Activated CD8-positive, alpha-beta memory T cell treated with anti-CD3 and anti-CD28 coated beads, Interleukin-2, amount 50 U/mL, for 4 hours (primary cell): ENCODE measurements at places on chromosomes 11 and 22.

DNA sequence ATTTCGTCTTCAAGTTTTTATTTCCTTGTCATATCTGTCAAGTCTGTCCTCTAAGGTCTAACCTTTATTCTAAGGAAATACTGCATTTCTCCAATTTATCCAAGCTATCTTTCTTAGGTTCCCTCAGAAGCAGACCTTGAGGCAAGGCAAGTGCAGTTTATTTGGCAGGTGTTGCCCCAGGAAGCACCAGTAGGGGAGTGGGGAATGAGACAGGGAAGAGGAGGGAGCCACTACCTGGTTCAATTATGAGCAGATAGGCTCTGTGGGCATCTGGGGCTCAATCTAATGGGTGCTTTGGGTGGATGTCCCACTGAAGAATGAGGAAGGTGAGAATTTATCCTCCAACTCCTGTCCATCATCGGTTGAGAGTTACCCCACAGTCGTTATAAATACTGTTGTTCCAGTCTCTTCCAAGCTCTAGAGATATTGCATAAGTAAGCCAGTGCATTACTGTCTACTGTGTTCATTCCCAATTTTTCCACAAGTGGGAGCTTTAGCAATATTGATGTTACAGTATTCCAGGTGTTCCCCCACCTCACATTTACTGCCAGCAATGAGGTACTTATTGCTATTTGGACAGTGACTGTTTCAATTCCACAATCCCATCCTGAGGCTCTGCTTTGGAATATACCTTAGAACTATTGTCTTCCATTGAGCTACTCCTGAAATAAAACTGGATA lies 154.9 kb upstream of the CEP126 start:
- DNase-seq = no peak

- DNase-seq = no peak
Observed at GRCh38 chr11:58061813-58062212, 31.1 kb downstream of the OR6Q1 start.

- no peak for DNase-seq
Observed at GRCh38 chr11:94731880-94732601, 36.1 kb upstream of the AMOTL1 start.

- DNase-seq = no peak
Observed at GRCh38 chr11:2250485-2250884, 19.9 kb downstream of the ASCL2 start.

DNA sequence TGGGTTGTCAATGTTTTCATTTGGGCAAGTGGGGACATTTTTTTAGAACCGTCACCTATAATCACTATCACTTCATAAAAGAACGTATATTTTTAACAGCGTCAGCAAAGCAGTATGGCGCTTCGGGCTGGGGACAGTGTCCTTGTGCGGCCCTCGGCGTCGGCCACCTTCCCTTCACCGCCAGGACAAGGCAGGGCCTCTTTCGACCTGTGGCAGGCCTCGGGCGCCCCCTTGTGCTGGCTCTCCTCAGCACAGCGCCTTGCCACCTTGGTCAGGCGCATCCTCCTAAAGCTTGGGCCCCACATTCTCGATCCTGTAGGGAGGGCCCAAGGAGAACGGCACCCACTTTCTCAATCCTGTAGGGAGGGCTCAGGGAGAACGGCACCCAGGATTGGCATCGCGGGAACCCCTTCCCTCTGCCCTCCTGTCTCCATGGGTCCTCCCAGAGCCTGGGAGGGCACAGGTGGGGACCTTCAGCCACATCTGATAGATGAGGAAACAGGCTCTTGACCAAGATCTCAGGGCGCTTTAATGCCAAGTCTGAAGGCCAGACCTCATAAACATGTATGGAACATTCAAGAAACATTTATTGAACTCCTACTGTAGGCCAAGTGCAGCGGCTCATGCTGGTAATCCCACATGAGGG lies 11.5 kb upstream of the FADD start:
- DNase-seq = peak; percentile 52

DNA sequence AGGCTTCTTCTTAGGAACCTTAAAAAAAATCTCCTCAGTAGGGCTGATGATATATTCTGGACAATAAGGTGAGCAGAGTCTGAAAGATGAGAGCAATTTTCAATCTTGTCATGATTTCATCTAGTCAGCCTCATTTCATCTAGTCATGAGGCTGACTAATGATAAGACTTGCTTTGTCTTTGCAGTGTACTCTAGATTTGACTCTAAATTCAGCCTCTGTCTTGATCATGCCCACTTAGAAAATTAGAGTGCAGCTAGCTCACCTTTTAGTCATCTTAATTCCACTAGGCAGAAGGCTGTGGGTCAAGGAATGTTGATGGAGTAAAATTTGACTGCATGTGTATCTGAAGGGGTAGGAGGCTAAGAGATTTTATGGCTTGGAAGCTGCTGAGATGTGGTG lies 5.5 kb downstream of the EHF start:
- no peak for DNase-seq

- no peak for DNase-seq
Observed at GRCh38 chr22:36510384-36510783, 3.5 kb upstream of the FOXRED2 start.

GRCh38 chr22:42924436-42924835 lies 67.4 kb upstream of the ARFGAP3 start:
- DNase-seq = no peak

DNA sequence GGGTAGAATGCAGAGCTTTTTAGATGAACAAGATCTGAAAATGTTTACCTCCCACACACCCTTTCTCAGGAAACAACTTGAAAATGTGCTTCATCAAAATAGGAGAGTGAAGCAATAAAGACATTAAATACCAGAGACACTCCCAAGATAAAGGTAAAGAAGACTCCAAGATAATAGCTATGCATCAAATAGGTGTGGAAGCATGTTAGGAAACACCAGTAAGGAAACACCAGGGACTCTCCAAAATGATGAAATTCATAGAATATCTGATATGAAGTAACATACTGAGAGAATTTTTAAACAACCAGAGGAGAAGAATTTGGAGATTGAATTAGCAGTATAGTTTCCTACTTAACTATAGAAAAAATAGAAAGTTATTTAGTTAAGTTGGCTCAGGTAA lies 57.0 kb downstream of the OR10A6 start:
- DNase-seq = no peak

DNA sequence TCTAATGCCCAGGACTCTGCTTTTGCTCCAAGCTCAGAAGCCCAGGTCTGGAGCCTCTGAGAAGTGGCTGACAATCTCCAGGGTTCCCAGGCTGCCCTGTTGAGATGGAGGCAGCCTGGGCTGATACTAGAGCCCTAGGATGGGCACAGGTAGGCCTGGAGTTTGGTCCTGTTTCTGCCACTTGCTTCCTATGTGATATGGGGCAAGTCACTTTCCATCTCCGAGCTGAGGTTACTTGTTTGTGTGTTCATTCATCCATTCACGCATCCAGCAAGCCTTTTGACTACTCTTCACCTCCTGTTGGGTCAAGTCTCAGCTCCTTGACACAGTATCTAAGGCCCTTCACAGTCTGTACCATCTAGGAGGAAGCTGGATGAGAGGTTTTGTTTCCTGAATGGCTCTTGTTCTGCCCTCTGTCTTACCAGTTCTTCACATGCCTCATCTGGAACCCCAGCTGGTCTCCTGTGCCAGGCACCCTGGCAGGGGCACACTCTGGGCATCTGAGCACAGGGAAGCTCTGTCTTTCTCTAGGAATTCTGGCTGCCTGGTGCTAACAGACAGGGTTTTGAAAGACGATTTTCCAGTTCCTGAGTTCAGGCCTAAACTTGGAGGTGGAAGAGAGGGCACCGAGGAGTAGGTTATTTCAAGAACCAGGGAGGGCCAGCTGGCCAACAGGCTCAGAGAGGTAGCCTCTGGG lies 53.2 kb upstream of the AMPD3 start:
- DNase-seq = no peak

GRCh38 chr11:32894149-32894827 lies 1.7 kb downstream of the QSER1 start:
- no peak for DNase-seq

GRCh38 chr11:117425679-117426296 lies 98.1 kb downstream of the CEP164 start:
- DNase-seq = no peak

DNA sequence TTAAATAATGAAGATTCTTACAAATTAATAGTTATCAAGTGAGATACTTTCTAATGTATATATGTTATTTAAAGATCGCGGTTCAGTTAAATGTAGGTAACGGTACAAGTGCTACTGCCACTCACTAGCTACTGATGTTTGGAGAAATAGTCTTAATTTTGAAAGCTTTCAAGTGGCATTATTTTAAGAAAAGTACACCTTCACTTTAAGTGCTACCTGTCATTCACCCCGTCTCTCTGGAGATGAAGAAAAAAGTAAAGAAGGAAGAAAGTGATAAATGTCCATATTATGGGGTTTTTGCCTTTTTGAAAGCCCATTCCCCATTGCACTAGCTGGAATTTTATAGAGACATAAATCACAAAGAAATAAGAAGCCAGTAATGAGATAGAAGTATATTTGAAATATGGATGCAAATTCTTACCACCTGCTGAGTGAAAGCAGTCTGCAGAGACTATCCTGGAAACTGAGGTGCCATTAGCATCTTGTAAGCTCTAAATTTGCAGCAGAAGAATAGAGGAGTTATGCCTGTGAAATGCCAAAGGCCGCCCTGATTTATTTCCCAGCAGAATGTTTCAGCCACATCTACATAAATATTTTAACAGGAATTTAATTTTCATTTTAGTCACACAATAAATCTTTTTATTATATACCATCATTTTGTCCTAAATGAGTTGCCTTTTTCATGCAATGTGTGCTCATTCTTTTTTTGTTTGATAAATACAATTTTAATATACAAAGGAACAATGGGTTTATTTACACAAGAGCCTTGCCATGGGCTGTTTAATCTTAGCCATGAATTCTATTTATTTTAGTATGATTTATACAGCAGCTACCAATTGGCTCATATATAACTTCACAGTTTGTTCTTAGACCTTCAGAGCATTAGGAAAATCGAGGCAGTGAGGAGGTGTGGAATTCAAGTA lies 489.9 kb upstream of the RAG2 start:
- no peak for DNase-seq

DNA sequence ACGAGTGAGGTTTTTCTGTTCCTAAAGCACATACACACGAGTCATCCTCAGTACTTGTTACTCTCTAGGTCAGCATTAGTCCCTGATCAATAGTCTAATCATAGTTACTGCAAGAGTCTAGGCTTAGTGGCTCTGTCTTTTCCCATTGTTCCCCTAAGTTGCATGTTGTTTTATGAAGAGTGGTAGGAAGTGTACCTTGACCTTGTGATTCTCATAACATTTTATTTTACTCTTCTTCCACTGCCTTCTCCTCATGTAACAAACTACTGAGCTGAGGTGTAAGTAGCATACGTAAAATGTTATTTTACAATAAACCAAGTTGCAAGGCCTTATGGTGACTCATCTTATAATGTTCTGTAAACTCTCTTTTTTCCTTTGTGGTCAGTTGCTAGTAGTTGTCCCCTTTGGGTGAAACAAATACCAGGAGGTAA lies 15.0 kb downstream of the METTL15 start:
- DNase-seq = no peak

DNA sequence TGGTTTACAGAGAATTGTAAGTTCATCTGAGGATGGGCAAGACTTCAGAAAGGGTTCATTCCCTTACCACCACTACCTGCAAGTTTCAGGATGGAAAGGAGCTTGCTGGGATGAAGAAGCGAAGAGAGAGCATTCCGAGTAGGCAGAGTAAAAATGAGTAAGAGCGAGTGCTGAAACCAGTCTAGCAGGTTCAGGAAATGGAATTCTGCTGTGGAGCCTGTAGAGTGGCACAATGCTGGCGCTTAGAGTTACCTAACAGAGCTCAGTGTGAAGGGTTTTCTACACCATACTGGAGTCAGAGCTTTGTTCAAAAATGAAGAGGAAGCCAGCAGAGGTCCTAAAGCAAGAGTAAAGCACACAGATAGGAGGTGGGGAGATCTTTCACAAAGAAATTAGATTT lies 179.2 kb upstream of the ZC3H12C start:
- DNase-seq = no peak

DNA sequence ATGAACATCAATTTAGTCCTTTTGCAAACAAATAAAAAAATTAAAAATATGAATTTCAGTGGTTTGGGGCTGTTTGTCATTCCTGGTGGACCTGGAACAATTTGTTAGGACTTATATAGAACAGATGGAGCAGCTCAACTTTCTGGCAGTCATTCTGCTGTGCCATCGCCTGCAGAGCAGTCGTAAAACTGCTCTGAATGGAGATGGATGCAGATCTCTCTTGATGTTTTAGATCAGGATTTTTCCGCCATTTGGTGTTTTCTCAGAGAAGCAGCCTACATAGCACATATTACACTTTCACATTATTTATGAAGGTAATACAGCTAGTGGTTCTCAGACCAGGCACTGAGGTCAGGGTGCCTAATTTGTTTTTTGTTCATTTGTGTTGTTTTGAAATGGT lies 31.8 kb upstream of the HSPA8 start:
- DNase-seq = no peak

- DNase-seq = no peak
Observed at GRCh38 chr11:2652333-2653197, 47.2 kb downstream of the KCNQ1OT1 start.
